Activated CD8-positive, alpha-beta T cell treated with anti-CD3 and anti-CD28 coated beads for 36 hours (primary cell): ENCODE measurements at places on chromosomes 12 and 14. TPM values are rescaled to one million over a fixed set of nuclear protein-coding genes. Genes with fewer than 3 reads are reported as not detected.

Gene GDF3
- not detected for total RNA-seq

Gene TSPAN9
- total RNA-seq, result 0.07 TPM

Gene IL31
- total RNA-seq, result not detected

Gene SLC38A4
- total RNA-seq, result not detected

Gene VRTN
- not detected for total RNA-seq

Gene TAS2R7
- total RNA-seq, result not detected

Gene EPYC
- not detected for total RNA-seq

Gene KRT6A
- not detected for total RNA-seq

Gene OR6C2
- not detected for total RNA-seq

Gene AEBP2
- 63.3 TPM for total RNA-seq

Gene TAS2R13
- total RNA-seq, result 0.36 TPM

Gene ZCCHC8
- 28.0 TPM for total RNA-seq

Gene SLC39A2
- total RNA-seq, result not detected
